AG09309 (cell line): ENCODE measurements at places on chromosomes 6 and 20.

GRCh38 chr6:149755300-149756260, 6.0 kb downstream of the PCMT1 start:
- DNase-seq: no peak

- no peak for DNase-seq
Measured at GRCh38 chr20:50388733-50389437, 121.3 kb upstream of the PTPN1 start.

GRCh38 chr20:17960927-17961586, 7.5 kb downstream of the SNX5 start:
- no peak for DNase-seq

DNA sequence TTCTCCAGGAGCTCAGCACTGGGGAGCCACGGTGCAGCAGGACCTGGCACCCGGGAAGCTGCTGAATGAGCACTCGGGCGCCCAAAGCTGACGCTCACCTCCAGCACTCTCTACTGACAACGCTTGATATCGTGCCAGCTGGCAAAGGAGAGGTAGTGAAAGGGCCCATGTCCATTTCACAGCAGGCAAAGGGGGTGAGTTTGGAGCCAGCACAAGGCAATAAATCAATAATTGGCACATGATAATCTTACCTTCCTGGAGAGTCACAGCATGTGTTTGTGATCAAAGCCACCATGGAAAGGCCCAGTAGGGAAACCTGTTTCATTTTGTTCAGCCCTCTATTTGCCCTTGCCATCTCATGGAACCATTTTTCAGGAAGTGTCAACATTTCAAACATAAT, 23.3 kb upstream of the SMIM26 start:
- no peak for DNase-seq

GRCh38 chr6:16851758-16852157, 90.5 kb upstream of the ATXN1 start:
- no peak for DNase-seq

DNA sequence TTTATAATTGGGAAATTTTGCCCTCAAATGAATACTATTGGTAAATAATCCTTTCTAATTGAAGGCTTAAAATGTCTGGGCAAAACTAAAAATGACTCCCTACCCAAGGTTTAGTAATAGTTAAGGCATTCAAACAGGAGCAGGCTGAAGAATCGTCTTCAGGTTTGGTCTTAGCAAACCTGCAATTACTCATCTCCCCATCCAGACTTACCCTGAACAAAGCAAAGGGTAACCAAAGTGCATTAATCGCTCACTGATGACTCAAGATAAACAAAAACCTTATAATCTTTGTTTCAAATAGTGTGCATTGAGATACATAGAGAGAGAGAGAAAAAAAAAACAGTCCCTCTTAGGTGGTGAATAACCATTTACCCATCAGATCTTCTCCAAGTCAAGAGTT, 225.5 kb downstream of the BMP2 start:
- DNase-seq: no peak

- DNase-seq: no peak
Measured at GRCh38 chr6:32816746-32817204, at the start of gene HLA-DOB. Gene HLA-DOB (minus strand): TSS chr6:32817002. CDS start chr6:32816951, 51 bp downstream.

DNA sequence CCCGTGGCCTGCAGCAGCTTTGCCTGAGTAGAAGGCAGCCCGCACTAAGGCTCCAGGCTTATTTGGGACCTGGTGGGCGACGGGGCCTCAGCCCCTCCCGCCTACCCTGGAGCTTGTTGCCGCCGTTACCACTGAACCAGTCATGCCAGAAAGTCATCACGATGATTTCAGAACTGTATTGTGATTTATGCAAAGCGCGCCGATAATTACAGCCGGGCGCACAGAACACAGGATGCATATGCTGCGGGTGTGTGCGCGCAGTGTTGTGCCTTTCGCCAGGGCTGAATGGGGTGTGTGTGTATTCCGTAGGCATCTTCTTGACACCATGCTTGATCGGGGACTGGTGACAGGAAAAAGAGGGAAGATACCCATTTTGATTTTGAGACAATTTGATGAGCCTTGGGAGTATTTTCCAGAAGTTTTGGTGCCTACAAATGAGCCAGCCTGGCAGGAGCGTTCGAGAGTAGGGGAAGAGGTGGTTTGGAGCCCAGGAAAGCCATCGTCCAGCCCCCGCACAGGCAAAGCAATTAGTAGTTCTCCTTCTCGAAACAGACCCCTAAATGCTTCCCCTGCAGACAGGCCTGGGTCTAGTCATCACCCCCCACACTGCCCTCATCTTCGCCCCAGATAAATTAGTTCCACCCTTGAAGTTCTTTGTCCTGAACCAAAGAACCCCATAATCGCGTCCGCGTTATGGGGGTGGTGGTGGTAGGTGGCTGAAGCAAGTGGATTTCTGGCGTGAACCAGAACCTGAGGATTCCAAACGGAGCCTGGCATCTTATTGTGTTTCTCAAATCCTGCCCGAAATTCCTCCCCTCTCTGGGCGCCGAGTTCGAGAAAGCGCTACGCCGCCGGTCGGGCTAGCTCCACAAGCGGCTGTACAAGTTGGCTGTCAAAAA, 1.9 kb upstream of the NR2E1 start:
- no peak for DNase-seq

DNA sequence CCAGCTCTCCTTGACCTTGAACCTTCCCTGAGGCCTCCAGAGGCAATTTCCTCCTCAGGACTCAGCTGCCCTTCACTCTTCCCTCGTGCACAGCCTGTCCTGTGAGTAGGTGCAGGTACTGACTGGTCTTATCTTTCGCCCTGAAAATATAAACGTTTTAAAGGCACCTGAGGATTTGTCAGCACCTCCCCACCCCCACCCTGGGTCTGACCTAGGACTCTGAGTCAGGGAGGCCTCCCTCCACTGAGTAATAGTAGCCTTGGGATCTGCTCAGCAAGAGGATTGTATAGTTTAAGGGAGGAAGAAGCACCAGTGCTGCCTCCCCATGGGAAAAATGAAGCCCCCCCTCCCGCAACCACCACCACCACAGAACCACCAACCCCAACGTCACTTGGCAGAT, 54.6 kb downstream of the PPARD start:
- no peak for DNase-seq
